Thymus (tissue), 14 donors: ENCODE measurements at places on chromosomes 11 and 22. TPM values are rescaled to one million over a fixed set of nuclear protein-coding genes. Genes with fewer than 3 reads are reported as not detected.

The MISFA gene
- 0.78 TPM for polyA plus RNA-seq

The RNF121 gene
- 10.3 TPM for polyA plus RNA-seq

The OR5B21 gene
- polyA plus RNA-seq: not detected

The RIMBP3C gene
- polyA plus RNA-seq: 0.34 TPM

The ELF5 gene
- polyA plus RNA-seq: 4.5 TPM

The MYRF gene
- 0.62 TPM for polyA plus RNA-seq

The CSF2RB gene
- 14.6 TPM for polyA plus RNA-seq

The HEPN1 gene
- polyA plus RNA-seq: 0.07 TPM

The MMP13 gene
- polyA plus RNA-seq: 0.75 TPM

The ISX gene
- 0.02 TPM for polyA plus RNA-seq

The VSIG2 gene
- 0.80 TPM for polyA plus RNA-seq

The NAALAD2 gene
- 0.23 TPM for polyA plus RNA-seq

The LDLRAD3 gene
- 6.9 TPM for polyA plus RNA-seq

The C11orf86 gene
- 0.14 TPM for polyA plus RNA-seq

The E2F8 gene
- 0.43 TPM for polyA plus RNA-seq

The TMEM86A gene
- 1.9 TPM for polyA plus RNA-seq

The MS4A8 gene
- polyA plus RNA-seq: 0.98 TPM

The ASCL2 gene
- 1.6 TPM for polyA plus RNA-seq

The ZNF280A gene
- 0.02 TPM for polyA plus RNA-seq

The APOBEC3C gene
- 29.6 TPM for polyA plus RNA-seq

The TRAF6 gene
- 5.0 TPM for polyA plus RNA-seq

The PDGFD gene
- polyA plus RNA-seq: 5.2 TPM

The APOA4 gene
- 3.2 TPM for polyA plus RNA-seq

The IGLL1 gene
- 3.5 TPM for polyA plus RNA-seq

The IL18 gene
- 22.4 TPM for polyA plus RNA-seq
